ENCODE measurements at places on chromosomes 11 and 22.

GRCh38 chr11:85748455-85748891, 62.5 kb downstream of the SYTL2 start:
- no peak for DNase-seq

DNA sequence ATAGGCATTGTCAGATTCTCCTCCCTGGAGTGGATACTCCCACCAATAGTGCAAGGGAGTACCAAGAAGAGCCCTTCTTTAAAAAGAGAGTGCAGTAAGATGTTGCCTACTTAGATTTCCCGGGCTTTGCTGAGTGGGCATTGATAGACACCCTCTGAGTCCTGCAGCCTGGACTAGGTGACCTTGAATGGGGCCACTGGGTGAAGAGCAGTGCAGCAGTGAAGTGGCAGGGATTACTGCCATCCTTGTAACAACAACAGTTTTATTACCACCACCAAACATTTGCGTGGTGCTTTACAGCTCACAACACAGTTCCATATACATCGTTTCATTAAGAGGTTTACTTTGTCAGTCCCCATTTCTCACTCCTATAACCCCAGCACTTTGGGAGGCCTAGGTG, 59.4 kb downstream of the MICAL2 start:
- no peak for DNase-seq

- no peak for DNase-seq
Measured at GRCh38 chr22:24523873-24524272, 28.7 kb downstream of the UPB1 start.

GRCh38 chr11:9438611-9439010, 22.2 kb upstream of the ZNF143 start:
- DNase-seq, result no peak

DNA sequence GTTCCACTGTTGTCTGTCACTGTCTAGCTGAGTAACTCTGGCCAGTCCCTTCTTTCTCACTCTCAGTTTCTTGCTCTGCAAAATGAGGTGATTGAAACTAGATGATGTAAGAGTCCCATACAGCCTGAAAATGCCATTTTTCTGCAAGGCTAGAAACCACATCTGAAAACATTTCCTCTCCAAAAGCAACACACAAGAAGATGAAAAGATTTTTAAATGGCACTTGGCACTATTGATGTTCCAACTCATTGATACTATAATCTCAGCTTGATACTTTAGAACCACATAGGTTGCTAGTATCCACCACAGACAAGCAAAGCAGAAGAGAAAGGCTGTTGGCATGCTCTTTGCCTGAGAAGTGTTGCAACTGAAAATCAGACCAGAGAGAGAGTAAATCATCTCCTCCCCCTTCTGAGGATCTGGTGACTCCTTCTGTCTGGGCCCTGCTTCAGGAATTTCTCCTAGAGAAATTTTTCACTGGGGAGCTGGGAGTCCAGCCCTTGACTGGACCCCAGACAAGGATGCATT, 1217.9 kb downstream of the LRRC4C start:
- no peak for DNase-seq

GRCh38 chr22:25630447-25630846, 66.0 kb downstream of the GRK3 start:
- DNase-seq, result no peak

- DNase-seq, result no peak
Measured at GRCh38 chr11:18677560-18677959, 21.0 kb upstream of the TMEM86A start.

DNA sequence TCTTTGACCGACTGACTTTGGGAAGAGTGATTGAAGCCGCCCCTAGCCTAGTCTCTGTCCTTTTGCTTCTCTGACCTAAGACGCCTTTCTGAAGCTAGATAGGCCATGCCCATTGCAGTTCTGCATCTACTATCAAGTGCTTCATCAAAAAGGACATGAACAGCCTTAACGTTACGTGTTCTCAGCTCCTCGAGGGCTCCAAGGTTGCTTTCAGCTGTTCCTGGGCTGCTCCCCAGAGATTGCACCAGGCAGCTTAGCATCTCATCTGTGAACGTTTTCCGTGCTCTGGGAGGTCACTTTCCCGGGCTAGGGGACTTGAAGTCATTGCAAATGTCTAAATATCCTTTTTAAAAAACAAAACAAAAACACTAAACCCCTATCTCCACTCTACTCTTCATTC, 13.9 kb downstream of the MICAL2 start:
- no peak for DNase-seq

DNA sequence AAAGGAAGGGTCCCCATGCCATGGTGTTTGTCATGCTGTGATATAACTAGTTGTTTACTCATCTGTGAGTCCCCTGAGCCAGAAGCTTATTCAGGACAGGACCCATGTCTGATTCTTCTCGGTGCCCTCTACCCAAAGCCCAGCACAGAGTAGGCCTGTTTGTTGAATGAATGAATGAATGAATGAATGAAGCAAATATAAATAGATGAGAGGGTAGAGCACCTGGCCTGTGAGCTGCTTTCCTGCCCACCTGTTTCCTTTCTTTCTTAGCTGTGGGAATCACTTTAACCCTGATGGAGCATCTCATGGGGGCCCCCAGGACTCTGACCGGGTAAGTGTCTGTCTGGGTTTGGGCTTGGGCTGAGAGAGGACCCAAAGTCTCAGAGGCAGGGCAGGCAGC, 7.2 kb downstream of the CCS start:
- DNase-seq, result no peak

DNA sequence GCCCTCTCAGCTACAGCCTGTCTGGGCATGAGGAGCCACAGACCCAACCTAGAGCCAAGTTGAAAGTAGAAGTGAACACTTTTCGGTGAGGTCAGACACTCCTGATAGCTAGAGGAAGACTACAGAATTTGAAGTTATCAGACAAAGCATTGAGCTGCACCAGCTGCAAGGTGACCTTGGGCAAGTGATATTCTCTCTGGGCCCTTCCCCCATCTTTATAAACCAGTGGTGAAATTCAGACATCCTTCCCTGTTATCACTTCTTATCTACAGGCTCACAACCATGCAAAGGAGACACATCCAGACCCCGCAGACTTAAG, 8.0 kb upstream of the PMM1 start:
- no peak for DNase-seq

- no peak for DNase-seq
Measured at GRCh38 chr11:47908198-47908597, 60.0 kb upstream of the NUP160 start.

DNA sequence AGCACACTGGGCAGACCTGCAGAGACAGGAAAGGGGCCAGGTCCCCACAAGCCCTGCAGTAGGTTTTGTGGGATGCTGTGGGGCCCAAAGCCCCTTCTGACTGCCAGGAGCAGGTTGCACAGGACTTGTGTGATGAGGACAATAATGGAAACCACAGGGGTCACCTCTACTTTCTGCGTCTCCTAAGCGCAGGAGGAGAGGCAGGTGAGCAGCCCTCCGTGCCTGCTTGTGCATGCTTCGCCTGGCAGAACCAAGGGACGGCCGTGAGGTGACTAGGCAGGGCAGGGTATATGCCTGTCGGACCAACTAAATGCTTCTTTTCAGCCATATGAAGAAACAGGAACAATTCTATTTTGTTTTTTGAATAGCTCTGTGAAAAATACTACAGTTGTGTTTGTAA, 77.9 kb upstream of the PITPNB start:
- no peak for DNase-seq

GRCh38 chr11:95831198-95831883, 41.0 kb downstream of the CEP57 start:
- DNase-seq, result no peak

- DNase-seq, result no peak
Measured at GRCh38 chr11:20353829-20354434, 9.6 kb upstream of the HTATIP2 start.

- DNase-seq, result no peak
Measured at GRCh38 chr22:27919942-27920755, 1.1 kb upstream of the PITPNB start.

GRCh38 chr22:24417901-24418641, 9.3 kb upstream of the ADORA2A start:
- DNase-seq, result no peak

GRCh38 chr22:39097098-39098020, at the start of gene APOBEC3H:
APOBEC3H (plus strand) TSS chr22:39097244; CDS start chr22:39100279, 3,035 bp downstream.
- DNase-seq, result no peak

DNA sequence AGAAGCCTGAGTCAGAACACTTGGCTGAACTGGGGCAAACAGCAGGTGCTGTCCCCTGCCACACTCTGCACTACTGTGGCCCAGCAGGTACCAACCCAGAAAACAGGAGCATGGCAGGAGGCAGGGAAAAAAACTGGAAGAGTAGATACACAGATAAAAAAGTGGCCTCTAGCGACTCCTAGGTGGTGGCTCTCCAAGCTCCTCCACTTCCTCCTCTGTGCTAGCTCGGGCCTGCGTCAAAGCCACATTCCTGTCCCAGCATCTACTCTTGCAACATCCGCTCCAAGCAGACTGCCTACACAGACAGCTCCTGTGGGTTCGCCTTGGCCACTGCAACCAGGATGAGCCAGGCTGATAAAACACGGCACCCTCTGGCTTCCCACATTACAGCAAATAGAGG, 6.9 kb downstream of the OR8B12 start:
- no peak for DNase-seq

- DNase-seq, result no peak
Measured at GRCh38 chr22:44892243-44892642, 117.6 kb downstream of the PHF21B start.

DNA sequence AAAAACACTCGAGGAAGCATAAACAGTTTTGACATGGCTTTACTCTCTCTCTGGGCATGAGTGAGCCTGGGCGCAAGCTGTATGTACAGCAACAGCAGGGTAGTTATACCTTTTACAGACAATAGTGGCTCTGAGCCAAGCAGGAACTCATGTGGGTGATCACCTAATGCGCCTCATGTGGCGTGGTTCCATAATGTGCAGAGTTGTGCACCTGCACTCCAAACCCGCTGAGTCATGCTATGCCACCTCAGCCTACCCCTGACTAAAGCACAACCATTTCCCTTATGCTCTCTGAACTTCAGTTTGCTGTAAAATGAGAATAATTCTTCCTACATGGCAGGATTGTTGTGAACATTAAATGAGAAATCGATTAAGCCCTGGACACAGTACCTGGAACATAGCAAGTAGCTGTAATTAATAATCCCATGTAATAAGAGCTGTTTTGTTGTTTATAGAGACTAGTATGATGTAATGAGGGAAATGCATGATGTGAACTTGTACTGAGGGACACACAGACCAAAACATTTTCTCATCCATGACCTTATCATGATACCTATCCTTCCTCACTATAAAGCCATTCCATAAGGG, 71.6 kb downstream of the CCDC34 start:
- no peak for DNase-seq

DNA sequence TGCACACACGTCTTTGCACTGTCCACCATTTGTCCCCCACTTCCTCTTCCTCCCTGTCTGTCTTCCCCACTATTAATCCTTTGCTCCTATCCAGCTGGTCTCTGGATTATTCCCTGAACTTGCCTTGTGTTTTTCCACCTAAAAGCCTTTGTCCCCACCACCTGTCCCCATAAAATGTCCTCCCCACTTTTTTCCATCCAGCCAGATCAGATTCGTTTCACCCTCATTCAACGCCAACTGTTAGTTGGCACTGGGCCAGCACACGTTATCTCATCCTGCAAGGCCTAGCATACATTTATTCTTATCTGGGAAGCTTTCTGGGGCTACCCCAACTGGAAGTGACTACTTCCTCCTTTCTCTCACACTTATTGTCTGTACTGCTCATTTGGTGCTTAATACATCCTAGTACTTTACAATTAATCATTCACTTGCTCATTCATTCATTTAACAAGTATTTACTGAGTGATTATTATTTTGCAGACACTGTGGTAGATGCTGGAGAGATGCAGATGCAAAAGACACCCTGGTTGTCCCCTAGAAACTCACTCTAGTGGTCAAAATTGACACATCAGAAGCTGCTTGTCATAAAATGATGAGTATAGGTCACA, 96.2 kb downstream of the RASSF10 start:
- DNase-seq, result no peak

GRCh38 chr11:44939673-44940395, 10.8 kb downstream of the TP53I11 start:
- DNase-seq, result no peak

DNA sequence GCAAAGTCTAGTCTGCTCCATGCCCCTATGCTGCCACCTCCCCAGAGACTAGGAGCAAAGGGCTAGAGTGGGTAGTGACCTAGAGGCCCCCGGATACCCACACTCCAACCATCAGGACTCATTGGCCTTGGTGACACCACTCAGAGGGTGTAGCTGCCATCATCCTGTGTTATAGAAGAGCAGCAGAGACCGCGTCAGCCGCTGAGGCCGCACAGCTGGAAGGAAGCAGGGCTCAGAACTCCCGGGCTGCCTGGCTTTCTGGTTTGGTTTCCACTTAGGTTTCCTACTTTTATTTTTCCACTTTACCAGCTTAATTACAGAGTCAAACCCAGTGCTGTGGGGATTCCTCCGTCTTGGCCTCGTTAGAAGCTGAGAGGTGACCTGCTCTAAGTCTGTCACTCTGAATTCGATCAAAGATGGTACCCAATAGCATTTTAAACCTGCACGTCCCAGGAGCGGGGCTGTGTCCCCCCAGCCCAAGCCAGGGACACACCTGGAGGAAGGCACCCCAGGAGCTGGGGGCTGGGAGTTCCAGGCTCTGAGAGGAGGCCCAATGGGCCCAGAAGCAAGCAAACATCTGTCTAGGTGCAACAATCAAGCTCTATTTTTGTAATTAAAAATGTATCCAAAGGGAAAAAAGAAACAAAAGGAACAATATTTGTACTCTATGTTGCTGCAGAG, 2.1 kb upstream of the CDKN1C start:
- DNase-seq, result no peak

DNA sequence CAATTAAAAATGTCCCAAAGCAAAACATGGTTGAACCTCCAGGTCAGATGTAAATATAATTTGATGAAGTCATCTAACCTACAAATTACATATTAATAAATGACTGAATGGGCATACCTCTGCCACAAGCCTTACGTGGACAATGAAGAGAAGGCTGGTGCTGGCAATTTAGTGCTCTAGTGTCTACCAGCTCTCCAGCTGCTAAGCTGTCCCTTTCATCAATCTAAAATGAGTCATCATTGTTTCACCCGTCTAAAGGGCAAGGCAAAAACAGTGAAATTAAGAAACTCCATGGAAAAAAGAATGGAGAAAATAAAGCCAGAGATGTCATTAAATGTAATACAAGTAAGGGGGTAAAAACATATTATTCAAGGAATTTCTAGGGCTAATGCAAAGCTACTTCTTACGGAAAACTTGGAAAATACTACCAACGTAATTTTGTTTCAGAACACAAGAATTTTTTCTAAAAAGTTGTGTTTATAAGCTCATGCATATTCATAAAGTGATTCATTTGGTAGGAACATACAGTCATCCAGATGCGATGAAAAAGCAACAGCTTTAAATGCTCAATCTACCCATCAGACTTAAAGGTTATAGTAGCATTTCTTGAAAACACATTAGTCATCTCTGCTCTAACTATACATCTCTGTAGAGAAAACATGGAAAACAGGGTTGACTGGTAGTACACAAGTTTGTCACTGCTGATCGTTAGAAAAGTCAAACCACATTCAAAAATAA, 71.5 kb downstream of the SIK3 start:
- no peak for DNase-seq

GRCh38 chr11:127223633-127224032, 223.1 kb upstream of the KIRREL3 start:
- no peak for DNase-seq

GRCh38 chr22:29313126-29313575, 2.3 kb downstream of the RASL10A start:
- no peak for DNase-seq
